ENCODE measurements at places on chromosomes 4 and X. TPM values are rescaled to one million over a fixed set of nuclear protein-coding genes. Genes with fewer than 3 reads are reported as not detected.

- no peak for DNase-seq
- no peak overlapping the region for H3K4me3 ChIP-seq
- no peaks in the 10 kb centered on the region for H3K27me3 ChIP-seq
- no peaks in the 10 kb centered on the region for H3K36me3 ChIP-seq
- H3K27ac ChIP-seq: no peak overlapping the region
- no peaks in the 10 kb centered on the region for H3K4me1 ChIP-seq
These were observed 543.3 kb downstream of the GRID2 start for GRCh38 chr4:92847026-92847425.

Gene ZFP92
- not detected for total RNA-seq

GRCh38 chr4:173793937-173794510 is 264.0 kb upstream of the HAND2 start:
- H3K4me3 ChIP-seq: no peak overlapping the region
- H3K27me3 ChIP-seq: no peaks in the 10 kb centered on the region
- no peaks in the 10 kb centered on the region for H3K4me1 ChIP-seq
- no peaks in the 10 kb centered on the region for H3K36me3 ChIP-seq

- H3K4me3 ChIP-seq: no peak overlapping the region
- H3K4me1 ChIP-seq: no peaks in the 10 kb centered on the region
- no peaks in the 10 kb centered on the region for H3K27me3 ChIP-seq
- H3K27ac ChIP-seq: no peak overlapping the region
These were observed 99.7 kb downstream of the CT47B1 start for GRCh38 chrX:120775959-120776358.

Gene TREX2
- total RNA-seq: 2.9 TPM

GRCh38 chr4:145820407-145820806 is 118.2 kb downstream of the ZNF827 start:
- no peak overlapping the region for H3K27ac ChIP-seq
- peaks cover 19% of the 10 kb centered on the region for H3K4me1 ChIP-seq
- H3K27me3 ChIP-seq: no peaks in the 10 kb centered on the region
- no peak overlapping the region for H3K4me3 ChIP-seq
- H3K36me3 ChIP-seq: no peaks in the 10 kb centered on the region
- no peak for DNase-seq

DNA sequence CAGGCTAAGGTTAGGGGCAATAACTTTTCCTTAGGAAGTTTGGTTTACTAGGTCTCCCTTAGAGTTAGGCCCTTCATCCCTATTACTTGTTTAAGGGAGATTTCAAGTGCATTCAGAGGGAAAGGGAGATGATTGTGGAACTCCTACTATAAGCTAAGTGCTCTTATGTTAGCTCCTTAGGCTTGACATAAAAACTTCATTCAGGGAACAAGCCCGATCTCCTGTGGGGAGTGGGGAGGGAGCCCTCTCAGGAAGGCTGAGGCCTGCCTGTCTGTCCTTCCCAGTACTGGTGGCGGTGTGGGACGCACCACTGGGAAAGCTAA is 8.0 kb downstream of the KLF3 start:
- no peaks in the 10 kb centered on the region for H3K27me3 ChIP-seq
- peak overlapping the region; percentile 32 for H3K4me3 ChIP-seq
- peaks cover 76% of the 10 kb centered on the region for H3K4me1 ChIP-seq
- DNase-seq: no peak
- no peaks in the 10 kb centered on the region for H3K36me3 ChIP-seq
- peak overlapping the region; percentile 88 for H3K27ac ChIP-seq

GRCh38 chr4:68272380-68272779 is 26.9 kb upstream of the TMPRSS11B start:
- H3K36me3 ChIP-seq: no peaks in the 10 kb centered on the region
- H3K27ac ChIP-seq: no peak overlapping the region
- DNase-seq: no peak
- no peaks in the 10 kb centered on the region for H3K4me1 ChIP-seq

- no peak overlapping the region for H3K27ac ChIP-seq
- DNase-seq: no peak
- H3K27me3 ChIP-seq: no peaks in the 10 kb centered on the region
- no peaks in the 10 kb centered on the region for H3K36me3 ChIP-seq
These were observed 72.9 kb downstream of the ADAMTS3 start for GRCh38 chr4:72496119-72496518.

Measured in HCT116 (cell line).